HS-5 (cell line): ENCODE measurements at places on chromosomes 11 and 22.
A peak's percentile ranks its signal among the peaks of the same experiment; 100 is the strongest.

- DNase-seq = no peak
These were observed 202.5 kb downstream of the TBC1D22A start for GRCh38 chr22:46964773-46965550.

DNA sequence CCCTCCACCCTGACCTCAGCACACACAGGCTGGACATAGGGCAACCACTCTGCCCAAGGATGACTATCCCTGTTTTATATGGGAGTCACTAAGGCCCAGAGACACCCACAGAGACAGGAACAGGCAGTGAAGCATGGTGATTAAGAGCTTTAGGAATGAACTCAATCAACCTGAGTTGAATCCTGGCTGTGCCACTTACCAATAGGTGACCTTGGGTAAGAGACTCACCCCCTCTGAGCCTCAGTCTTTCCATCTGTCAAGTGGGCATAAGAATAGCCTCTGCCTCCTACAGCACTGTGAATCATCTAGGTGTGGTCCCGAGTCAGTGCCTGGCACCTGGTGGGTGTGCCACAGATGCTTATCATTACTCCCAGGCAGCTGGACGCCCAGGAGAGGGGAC, 6.8 kb downstream of the CRYBB1 start:
- peak; percentile 38 for DNase-seq

- DNase-seq = no peak
These were observed 7.4 kb upstream of the SHANK3 start for GRCh38 chr22:50665212-50665611.

- DNase-seq = peak; percentile 88
These were observed 16.1 kb downstream of the XRRA1 start for GRCh38 chr11:74932797-74933196.

DNA sequence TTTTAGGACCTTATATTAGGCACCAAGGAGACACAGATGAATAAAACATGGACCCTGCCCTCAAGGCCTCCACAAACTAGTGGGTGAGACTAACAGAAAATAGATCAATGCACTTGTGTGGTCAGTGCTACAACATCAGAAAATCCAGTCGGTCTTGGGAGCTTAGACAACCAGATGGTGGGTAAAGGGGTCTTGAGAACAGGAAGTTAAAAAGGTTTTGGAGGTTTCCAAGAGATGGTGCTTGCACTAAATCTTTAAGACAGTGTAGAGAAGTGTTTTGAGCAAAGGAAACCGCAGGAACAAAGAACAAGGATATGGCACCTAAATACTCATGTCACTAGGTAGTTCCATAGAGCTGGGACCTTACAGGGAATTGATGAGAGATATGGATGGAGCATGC, 56.2 kb downstream of the GALNT18 start:
- DNase-seq = no peak

- DNase-seq = no peak
These were observed 1.1 kb downstream of the CHRM1 start for GRCh38 chr11:62919898-62920640.

DNA sequence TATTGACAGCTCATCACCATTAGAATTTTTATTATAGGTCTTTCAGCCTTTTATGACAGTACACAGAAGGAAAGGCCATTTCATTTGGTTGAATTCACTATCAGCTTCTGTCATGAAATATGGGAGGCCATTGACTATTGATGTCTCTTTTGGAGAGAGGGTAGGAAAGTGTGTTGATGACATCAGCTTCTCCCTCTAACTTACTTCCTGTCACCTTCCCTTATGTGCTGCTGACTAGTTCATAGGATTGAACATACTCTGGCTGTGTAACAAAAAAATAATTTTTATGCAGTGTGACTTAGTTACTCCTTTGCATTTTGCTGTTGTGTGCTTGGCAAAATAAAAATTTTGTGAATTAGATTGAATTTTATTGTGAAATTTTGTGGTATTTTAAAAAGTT, 769.2 kb downstream of the METTL15 start:
- no peak for DNase-seq

DNA sequence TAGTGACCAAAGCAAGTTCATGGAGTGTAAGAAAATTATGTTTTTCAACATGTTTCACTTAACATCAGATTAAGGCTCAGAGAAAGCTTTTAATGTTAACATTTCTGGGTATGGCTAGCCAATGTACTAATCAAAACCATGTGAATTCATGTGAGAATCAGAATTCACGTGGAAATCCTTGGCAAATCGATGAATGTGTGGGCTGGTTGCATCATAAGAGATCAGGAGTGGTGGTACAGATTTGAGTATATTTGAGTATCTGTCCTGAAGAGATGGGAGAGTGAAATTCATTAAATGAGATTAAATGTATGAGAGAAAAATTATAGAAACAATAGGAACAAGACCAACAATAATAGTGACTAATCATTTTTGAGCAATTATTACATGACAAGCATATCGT, 638.6 kb upstream of the ANO5 start:
- no peak for DNase-seq

DNA sequence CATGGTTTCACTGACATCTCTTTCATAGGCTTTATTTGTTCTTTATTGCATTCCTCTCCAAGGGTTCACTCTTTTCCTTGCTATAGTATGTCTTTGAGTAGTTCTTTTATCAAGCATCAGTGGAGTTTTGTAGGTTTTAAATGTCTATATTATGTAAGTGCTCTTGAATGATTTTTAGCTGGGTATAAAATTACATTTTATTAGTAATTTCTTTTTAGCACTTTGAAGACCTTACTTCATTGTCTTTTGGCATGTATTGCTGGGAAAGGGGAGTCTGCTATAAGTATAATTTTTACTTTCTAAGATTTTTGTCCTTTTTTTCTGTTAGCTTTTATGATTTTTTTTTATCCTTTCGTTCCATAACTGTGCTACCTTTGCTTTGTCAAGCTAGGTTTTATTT, 25.5 kb upstream of the CAT start:
- DNase-seq = no peak

GRCh38 chr11:86934926-86935579, 20.1 kb downstream of the FZD4 start:
- DNase-seq = no peak

- DNase-seq = no peak
These were observed 2.6 kb upstream of the ME3 start for GRCh38 chr11:86675017-86675416.

- DNase-seq = no peak
These were observed 24.5 kb downstream of the DIXDC1 start for GRCh38 chr11:111961389-111962300.

GRCh38 chr11:24594401-24594800, 97.5 kb downstream of the LUZP2 start:
- DNase-seq = no peak

DNA sequence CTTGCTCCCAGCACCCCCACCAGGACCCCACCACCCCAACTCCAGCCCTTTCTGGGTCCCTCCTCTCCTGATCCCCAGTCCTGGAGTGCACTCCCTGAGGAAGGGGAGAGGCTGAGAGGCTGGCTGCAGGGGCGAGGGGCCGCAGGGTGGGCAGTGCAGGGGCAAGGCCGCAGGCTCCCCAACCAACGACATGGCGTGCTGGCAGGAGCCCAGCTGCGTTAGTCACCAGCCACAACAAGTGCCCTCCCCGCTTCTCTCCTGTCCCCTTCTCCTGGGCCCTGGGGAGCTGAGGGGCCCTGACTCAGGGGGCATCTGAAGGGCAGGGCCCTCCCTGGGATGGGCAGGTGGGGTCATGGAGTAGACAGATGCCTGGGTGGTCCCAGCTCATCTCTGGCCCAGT, 2.3 kb downstream of the CABP7 start:
- DNase-seq = no peak

DNA sequence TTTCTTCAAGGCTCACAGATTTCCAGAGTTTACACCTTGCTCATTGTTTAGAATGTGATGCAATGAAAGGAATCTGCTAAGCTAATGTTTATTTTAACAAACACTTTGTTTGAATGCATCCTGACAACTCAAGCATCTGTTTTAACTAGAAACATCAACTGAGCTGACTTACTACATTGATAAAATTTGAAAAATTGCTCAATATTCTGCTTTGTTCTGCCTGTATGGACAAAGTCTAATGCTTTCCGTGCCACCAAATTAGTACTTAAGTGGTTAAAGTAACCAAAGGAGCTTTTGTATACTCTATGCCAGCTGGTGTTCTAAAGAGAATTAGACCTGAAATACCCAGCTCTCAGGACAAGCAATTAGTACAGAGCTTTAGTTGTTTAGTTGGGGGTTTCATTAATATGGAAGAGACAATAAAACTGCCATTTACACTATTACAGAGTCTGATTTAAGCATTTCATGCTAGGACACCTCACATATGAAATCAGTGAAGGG, 105.2 kb downstream of the MAML2 start:
- no peak for DNase-seq

- no peak for DNase-seq
These were observed 23.2 kb upstream of the UBASH3B start for GRCh38 chr11:122632181-122632824.

DNA sequence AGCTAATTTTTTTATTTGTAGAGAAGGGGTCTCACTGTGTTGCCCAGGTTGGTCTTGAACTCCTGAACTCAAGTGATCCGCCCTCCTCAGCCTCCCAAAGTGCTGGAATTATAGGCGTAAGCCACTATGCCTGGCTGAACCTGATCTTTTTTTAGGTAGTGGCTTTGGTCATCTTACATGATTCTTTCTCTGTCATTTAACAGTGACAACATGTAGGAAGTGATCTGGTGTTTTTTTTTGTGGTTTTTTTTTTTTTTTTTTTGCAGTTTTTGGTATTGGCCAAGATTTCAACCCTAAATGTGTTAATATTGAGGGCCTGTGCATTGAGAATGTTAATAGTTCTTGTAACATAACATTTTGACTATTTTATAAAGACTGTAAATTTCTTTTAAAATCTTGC, 8.0 kb upstream of the FERMT3 start:
- no peak for DNase-seq

- no peak for DNase-seq
These were observed 16.1 kb upstream of the CALCB start for GRCh38 chr11:15057329-15057728.

GRCh38 chr22:45425531-45426265, 12.2 kb downstream of the RIBC2 start:
- no peak for DNase-seq

- no peak for DNase-seq
These were observed 1.4 kb downstream of the PI4KA start for GRCh38 chr22:20857247-20857643.

DNA sequence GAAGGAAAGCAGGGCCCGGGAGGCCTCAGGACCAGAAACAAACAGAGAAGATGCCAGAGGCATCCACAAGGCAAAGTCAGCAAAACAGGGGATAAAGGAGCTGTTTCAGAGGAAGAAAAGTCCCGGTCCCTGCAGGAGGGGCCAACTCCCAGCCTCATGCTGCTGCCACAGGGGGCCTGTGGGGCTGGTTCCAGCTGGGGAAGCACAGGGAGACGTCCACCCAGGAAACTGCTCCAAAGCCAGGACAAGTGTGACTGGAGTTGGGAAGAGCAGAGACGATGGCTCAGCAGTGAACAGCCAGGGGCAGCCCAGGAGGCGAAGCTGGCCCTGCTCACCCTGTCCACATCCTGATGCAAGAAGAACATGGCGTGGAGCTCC, 454.4 kb downstream of the BRD1 start:
- no peak for DNase-seq

DNA sequence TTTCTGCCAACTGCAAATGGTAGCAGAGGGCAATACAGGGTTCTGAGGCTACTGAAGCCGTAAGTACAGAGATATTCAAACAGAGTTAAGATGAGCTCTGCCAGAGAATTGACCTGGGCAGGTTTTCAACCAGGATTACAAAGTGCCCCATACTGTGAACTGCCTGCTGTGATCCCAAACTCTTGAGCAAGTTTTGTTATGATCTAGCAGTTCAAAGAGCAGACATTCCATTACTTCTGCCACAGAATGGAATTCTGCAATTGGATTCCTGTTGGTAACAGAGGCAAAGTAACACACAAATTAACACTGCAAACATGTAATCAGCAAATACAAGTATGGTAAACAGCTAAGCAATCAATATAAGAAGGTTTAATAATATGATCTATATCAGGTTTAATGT, 31.2 kb downstream of the ALG9 start:
- DNase-seq = no peak

- DNase-seq = no peak
These were observed 728.0 kb downstream of the OPCML start for GRCh38 chr11:132804258-132804657.

DNA sequence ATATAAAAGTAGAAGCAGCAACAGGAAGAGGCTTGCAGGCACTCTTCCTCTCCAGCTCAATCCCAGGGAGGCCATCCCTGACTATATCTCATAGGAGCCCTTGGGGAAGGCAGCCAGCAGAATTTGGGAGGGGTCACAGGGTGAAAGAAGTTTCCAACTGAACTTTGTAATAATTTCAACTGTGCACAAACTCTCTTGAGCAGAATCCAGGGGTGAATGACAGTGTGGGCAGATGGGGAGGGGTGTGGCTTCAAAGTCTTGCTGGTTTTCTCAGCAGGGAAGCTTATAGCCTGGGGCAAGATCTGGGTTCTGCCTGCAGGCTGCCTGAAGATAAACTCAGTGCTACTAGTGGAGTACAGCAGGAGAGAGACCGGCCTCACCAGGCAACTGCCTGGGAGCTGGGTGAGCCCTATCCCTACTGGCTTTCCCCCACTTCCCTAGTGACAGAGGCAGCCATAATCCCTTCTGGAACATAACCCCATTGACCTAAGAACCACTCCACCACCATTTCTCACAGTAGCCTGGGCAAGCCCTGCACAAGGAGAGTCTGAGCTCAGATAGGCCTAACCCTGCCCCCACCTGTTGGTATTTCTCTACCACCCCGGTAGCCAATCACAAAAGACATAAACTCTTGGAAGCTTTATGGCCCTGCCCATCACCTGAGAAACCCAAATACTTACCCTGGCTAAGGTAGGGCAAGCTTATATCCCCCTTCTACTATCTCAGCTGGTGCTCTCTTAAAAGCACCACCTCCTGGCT, 17.8 kb upstream of the TTC12 start:
- no peak for DNase-seq

DNA sequence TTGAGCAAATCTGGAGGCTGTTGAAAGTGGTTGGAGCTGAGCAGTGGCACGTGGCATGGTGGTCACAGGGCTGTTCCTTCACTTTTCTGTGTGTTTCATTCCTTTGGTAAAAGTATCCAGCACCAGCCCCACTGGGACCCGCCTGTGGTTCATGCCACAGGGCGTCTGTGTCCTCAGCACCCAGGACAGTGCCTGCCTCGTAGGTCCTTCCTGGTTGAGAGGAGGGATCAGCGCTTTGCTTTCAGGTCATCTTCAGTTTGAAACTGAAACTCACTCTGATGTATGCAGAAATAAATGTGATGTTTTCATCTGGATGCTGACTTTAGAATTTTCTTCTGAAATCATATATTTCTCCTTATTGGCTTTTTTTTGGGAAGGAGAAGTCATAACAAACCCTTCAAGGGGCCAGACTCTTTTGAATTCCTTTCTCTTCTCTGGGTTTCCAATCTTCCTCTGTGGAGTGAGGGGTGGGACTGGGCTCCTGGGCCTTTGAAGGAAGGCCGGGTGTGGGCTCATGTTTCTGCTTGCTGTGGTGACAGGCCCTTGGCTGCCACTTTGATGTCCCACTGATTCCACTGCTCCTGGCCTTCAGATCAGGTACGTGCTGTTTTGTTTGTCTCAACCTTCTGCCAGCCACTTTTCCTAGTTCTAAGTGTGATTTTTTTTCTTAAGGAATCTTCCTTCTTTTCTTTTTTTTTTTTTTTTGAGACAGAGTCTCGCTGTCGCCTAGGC, 26.2 kb downstream of the TBC1D22A start:
- no peak for DNase-seq

- DNase-seq = no peak
These were observed 712 bp downstream of the CERK start for GRCh38 chr22:46737105-46737975.
